ENCODE measurements at places on chromosomes 5 and 9. TPM values are rescaled to one million over a fixed set of nuclear protein-coding genes. Genes with fewer than 3 reads are reported as not detected.
A peak's percentile ranks its signal among the peaks of the same experiment; 100 is the strongest.

- peak; percentile 84 for DNase-seq
These were observed 556 bp downstream of the PCDHGC3 start for GRCh38 chr5:141476132-141476911.

GRCh38 chr9:68973619-68974018 is 40.3 kb downstream of the PRKACG start:
- DNase-seq, result no peak

PCDHAC2 gene
- under 0.01 TPM for total RNA-seq

DNA sequence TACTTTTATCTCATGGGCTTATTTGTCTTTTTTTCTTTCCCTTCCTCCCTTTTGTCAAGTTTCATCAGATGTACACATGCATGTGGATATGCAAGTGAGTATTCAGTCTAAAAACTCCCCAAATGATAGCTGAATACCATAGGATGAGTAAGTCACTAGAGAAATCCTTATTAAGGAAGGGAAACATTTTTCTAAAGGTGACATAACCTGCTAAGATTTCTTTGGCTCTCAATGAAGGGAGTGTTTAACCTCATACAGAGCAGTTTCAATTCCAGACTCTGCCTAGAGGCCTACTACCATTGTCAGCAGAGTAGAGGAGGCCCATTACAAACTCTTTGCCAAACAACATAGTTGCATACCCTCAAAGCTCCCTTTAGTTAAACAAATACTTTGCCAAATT is 192.4 kb downstream of the ARHGEF28 start:
- no peak for DNase-seq

GRCh38 chr5:9013147-9013546 is 532.7 kb downstream of the SEMA5A start:
- DNase-seq, result no peak

ZFP37 gene
- total RNA-seq, result 1.6 TPM

GRCh38 chr5:169650701-169651331 is 13.7 kb downstream of the DOCK2 start:
- DNase-seq, result peak; percentile 80

ALDH1A1 gene
- total RNA-seq, result 450 TPM

- peak; percentile 12 for DNase-seq
These were observed 307.2 kb downstream of the MTRR start for GRCh38 chr5:8176101-8176693.

- no peak for DNase-seq
These were observed 372.7 kb downstream of the TMEM38B start for GRCh38 chr9:106066940-106067524.

- DNase-seq, result peak; percentile 96
These were observed 99.3 kb downstream of the ACTBL2 start for GRCh38 chr5:57383093-57383861.

GRCh38 chr9:127549218-127549617 is 62.9 kb upstream of the STXBP1 start:
- DNase-seq, result no peak

LHX6 gene
- not detected for total RNA-seq

GRCh38 chr9:77601476-77602099 is 46.5 kb downstream of the GNA14 start:
- DNase-seq, result no peak

Data from fibroblast of villous mesenchyme (primary cell).